ENCODE measurements at places on chromosomes 13 and 19.

- DNase-seq = no peak
Measured at GRCh38 chr19:14835011-14835410, at the start of the genes OR7A5 and OR7C1. OR7A5 (minus strand) TSS chr19:14835185; CDS start chr19:14828241, 6,944 bp downstream. OR7C1 (minus strand) TSS chr19:14835185; CDS start chr19:14800136, 35,049 bp downstream.

- DNase-seq = no peak
Measured at GRCh38 chr19:52640916-52641315, 2.8 kb upstream of the ZNF83 start.

DNA sequence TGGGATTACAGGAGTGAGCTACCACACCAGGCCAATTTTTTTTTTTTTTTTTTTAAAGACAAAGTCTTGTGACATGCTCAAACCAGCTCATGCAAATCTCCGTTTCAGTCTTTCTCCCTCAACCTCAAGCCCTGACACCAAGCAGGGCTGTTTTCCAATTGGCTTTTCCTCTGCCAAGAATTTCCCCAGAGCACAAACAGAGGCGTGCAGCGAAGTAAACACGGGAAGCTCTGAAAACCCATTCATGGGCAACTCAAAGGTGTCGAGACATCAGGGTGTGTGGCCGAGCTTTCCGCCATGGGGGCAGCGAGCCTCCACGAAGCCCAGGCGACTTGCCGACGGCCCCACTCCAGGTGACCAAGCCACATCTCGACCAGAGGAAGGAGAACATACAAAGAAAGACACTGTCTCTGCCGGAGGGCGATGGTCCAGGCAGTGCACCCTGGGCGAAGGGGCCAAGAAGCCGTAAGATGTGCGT is 70.0 kb downstream of the INSR start:
- DNase-seq = no peak

DNA sequence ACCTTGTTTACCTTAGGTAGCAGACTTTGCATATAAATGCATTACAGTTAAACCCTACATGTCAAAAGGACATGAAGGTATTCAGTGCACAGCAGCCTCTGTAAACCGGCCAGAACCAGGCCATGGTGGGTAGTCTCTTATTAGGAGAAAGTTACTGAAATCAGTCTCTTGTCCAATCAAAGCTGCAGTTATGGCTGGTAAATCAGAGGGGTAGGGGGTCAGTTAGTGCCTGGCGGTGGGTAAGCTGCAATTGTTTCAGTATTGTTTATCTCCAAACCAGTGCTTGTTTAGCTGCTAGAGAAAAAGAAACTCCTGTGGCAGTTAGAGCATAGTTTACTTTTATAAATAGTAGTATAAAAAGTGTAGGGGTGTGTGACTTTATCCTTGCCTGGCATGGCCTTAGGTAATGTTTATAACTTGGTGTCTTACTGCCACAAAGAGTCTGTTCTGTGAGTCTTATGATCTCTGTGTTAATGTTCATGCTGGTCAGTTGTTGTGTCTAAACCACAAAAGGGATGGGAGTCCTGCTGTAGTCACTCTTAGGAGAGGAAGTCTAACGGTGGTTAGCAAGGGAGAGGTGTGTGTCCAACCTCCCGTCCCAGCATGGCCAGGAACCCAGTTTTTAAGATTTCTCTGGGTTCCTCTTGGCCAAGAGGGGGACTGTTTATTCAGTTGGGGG is 28.0 kb downstream of the CHST8 start:
- no peak for DNase-seq

GRCh38 chr19:5857203-5858081 is 6.2 kb upstream of the FUT3 start:
- no peak for DNase-seq

DNA sequence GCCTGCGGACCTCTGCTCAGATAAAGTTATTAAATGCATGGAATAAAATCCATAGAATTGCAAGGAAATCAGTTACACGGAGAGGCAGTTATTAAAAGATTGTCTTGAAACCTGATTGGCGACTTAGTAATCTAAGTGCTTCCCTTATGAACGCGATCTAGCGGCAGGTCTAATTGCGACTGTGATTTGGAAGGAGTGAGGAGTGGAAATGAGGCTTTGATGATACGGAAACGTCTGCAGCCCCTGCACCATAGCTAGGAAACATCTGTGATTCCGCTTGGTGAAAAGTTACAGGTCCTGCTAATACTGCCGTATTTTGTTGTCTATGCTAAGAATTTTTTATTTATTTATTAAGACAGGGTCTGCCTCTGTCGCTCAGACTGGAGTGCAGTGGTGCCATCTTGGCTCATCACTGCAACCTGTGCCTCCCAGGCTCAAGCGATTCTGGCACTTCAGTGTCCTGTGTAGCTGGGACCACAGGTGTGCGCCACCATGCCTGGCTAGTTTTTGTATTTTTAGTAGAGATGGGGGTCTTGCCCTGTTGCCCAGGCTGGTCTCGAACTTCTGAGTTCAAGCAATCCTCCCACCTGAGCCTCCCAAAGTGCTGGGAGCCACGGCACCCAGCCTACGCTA is 887 bp downstream of the NDUFS7 start:
- DNase-seq = no peak

DNA sequence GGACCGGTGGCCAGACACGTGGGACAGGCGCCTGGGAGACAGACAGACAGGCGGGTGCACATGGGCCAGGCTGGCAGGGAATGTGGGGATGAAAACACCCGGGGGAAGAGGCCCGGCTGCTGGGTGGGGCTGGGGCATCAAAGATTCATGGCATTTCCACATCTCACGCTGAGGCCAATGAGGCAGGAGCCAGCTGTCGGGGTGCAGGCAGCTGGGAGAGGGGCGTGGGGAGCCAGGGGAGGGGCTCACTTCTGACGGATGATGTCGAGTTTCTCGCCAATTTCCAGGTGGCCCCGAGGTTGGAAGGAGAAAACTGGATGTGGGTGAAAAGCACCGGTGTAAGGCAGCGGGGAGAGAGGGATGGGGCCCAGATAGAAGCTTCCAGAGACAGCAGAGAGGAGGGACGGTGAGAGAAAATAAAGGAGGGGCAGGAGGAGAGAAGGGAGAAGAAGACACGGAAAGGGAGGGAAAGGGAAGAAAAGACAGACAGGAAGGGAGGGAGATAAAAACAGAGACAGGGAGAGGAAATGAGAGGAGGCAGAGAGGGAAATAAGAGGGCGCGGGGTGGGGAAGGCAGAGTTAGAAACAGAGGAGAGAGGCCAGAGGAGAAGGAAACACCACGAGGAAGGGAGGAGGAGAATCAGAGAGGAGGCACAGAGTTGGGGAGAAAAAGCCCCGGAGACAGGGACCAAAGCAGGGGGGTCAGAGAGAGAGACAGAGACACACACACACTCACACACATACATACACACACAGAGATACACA is 8.0 kb upstream of the CCER2 start:
- no peak for DNase-seq

GRCh38 chr19:19327672-19328071 is 7.0 kb downstream of the MAU2 start:
- DNase-seq = no peak

DNA sequence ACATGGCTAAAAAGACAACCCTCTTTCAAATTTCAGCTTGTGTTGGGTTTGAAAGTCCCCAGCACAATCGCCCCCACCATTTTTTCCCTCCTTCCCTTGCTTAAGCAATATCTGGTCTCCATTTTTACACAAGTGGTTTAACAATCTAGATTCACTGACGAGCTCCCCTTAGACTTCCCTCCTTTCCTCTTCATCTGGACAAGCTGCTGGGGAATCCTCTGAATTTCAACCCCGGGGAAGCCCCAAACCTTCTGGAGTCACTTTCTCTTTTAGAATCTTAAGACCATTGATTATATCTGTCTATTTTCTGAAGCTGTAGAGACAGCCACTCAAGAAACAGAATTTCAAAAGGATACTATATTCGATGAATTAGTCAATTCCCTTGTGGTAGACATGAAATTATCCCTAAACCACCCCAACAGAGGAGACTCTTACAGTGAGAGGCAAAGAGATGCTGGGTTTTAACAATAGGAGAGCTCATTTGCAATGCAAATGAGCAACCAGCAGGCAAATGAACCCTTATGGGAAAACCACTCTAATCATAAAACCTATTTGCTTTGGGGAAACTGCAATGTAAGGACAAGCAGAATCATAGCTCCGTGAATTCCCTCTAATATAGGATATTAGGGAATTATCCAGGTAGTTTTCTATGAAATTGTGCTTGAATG is 78.9 kb downstream of the TEX26 start:
- DNase-seq = no peak

DNA sequence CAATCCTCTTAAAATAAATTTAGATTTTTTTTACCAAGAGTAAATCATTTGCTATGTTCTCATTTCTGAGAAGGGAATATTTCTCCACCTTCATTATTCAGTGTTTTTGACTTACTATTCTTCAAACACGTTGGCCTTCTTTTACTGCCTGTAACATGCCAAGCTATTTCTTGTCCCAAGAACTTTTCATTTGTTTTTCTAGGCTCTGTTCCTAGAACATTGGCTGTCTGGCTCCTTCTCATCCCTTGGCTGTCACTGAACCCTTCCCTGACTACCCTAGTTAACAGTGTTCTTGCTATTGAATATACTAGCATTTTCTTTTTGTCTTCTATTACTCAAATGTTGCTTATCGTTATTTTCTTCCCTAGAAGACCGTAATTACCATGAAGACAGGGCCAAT is 248.1 kb downstream of the ITGBL1 start:
- DNase-seq = no peak

DNA sequence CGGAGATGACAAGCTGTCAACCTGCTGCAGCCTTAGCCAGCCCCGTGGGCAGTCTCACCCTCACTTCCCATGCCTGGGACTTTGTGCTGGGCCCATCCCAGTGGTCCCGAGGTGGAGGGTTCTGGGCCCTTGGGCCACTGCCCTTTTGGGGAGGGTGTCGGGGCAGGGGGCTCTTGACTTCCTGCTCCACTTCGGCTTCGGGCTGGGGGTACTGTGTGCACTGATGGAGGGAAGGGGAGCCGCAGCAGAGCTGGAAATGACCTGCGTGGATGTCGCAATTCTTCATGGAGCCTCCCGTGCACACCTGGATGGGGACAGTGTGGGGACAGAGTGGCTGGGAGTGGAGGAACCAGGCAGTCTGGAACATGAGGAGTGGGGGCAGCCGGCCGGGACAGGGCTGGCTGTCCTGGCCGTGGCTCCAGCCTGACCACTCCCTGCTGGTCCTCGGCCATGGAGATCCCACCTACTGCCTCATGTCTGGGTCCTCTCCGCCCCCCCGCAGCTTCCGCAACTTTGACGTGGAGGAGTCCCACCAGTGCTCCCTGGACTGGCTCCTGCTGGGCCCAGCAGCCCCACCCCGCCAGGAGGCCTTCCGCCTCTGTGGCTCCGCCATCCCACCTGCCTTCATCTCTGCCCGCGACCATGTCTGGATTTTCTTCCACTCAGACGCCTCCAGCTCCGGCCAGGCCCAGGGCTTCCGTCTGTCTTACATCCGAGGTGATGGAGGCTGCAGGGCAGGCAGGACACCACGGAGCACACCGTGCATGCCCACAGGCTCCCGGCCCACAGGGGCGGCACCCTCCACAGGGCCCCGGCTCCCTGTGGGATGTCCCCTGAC is 10.2 kb downstream of the LRP3 start:
- no peak for DNase-seq

DNA sequence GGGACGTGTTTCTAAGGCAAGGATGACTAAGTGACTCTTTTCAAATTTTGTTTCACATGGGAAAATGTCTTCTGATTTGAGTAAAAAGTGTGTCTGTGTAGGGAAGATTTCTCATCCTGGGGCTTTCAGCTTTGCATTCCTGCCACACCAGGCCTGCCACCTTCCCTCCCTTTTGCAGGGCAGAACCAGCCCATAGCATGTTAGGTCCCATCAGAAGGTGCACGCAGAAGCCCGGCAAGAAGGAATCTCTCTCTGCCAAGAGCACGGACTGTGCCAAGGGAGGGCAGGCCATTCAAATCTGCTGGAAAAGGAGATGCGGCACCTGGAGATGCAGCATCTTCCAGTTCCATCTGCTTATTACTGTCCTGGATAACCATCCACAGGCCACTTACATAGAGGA is 212.0 kb downstream of the SLC7A1 start:
- no peak for DNase-seq

GRCh38 chr13:23921451-23921888 is 24.2 kb upstream of the C1QTNF9B start:
- DNase-seq = peak; percentile 70

DNA sequence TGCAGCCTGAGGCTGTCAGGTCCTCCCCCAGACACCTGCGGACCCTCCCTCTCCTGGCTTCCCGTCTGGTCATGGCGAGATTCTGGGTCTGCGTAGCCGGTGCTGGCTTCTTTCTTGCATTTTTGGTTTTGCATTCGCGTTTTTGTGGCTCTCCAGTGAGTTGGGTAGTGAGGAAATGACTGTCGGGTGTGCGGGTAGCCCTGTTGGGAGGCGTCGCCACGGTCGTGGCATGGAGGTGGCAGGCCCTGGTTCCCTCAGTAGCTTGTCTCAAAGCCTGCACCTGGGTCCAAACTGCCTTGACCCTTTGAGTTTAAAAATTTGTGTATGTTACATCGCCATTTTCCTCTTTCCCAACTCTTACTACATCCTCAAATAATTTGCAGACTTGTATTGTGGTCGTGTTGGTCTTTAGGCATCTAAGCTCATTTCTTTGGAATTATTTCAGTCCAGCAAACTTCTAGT is 344 bp downstream of the NHLRC3 start:
- DNase-seq = no peak

DNA sequence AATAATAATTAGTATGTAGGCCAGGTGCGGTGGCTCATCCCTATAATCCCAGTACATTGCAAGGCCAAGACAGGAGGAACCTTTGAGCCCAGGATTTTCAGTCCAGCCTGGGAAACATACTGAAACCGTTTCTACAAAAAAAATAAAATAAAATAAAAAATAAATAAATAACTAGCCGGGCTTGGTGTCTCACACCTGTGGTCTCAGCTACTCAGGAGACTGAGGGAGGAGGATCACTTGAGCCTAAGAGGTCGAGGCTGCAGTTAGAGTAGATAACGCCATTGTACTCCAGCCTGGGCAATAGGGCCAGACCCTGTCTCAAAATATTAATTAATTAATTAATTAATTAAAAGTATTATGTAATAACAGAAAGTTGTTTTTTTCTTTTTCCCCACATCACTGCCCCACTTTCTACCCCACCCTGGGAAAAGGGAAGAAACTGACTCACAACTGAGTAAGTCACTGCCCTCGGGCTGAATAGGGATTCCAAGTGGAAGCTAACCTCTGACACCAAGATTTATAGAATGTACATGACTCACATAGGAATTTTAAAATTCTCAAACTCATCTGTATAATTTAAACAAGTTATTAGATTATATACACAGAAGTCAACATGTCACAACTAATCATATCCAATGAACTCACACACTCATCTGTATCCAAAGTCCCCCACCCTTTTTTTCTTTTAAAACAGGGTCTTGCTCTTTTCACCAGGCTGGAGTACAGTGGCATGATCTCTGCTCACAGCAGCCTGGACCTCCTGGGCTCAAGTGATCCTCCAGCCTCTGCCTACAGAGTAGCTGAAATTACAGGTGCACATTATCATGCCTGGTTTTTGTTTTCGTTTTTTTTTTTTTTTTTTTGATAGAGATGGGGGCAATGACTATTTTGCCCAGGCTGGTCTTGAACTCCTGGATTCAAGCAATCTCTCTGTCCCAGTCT is 12.5 kb downstream of the ZNF611 start:
- DNase-seq = no peak
